ENCODE measurements at places on chromosomes 3 and 15.

- DNase-seq = no peak
These were observed 26.0 kb upstream of the CORO2B start for GRCh38 chr15:68552773-68553172.

- no peak for DNase-seq
These were observed 123.4 kb downstream of the ATP10A start for GRCh38 chr15:25739687-25740121.

GRCh38 chr3:170768334-170768801, 101.6 kb downstream of the RPL22L1 start:
- DNase-seq = no peak

GRCh38 chr15:80745888-80746287, 33.3 kb upstream of the CEMIP start:
- DNase-seq = no peak

DNA sequence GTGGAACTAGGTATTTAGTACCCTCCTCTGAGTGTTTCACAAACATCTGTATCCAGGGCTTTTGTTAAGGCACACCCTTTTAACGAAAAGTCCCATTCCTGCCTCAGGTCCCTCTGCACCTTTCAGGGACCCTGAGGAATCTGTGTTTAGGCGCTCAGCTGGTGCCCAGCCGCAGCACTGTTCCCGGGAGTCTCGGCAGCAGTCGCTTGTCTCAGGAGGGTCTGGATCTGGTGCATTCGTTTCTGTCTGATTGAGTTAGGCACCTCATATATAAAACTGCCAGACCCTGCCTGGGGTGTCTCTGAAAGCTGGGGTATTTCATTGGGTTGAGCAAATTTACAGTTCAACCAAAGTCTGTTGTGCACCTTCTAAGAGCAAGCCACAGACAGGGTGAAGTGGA, 162.8 kb upstream of the TOPAZ1 start:
- DNase-seq = no peak

DNA sequence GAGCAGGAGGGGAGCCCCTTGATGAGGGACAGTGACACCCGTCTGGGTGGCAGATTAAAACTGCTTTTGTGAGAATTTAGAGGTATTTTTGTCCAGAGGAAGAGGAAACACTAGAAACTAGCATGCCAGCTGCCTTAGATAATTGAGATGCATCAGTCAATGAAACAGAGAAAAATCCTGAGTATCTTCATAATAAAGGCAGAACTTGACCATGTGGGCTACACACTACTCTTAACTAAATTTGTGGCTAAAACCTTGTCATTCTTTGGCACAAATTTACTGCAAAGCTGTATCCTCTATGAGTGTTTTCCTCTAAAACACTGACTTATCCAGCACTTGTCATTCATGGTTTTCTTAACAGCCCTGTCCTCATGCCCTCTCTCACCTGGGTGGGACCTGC, 259.7 kb upstream of the TPM1 start:
- DNase-seq = no peak

Data from NCI-H1436 (cell line).